ENCODE measurements at places on chromosomes 2 and 18. TPM values are rescaled to one million over a fixed set of nuclear protein-coding genes. Genes with fewer than 3 reads are reported as not detected.

The EN1 gene
- not detected for total RNA-seq

The NFATC1 gene
- 4.3 TPM for total RNA-seq

The ALPP gene
- total RNA-seq, result not detected

The SPC25 gene
- 0.28 TPM for total RNA-seq

The OXER1 gene
- under 0.01 TPM for total RNA-seq

The UGT1A8 gene
- total RNA-seq, result 0.71 TPM

The ASPRV1 gene
- total RNA-seq, result 0.28 TPM

The SLC9A4 gene
- under 0.01 TPM for total RNA-seq

The B4GALT6 gene
- 2.5 TPM for total RNA-seq

The CACNB4 gene
- 1.1 TPM for total RNA-seq

The DES gene
- total RNA-seq, result 3.7 TPM

The CAPN14 gene
- under 0.01 TPM for total RNA-seq
